SJSA1 (cell line): ENCODE measurements at places on chromosomes 1 and 21. TPM values are rescaled to one million over a fixed set of nuclear protein-coding genes. Genes with fewer than 3 reads are reported as not detected.

Gene OR2L3
- total RNA-seq, result not detected in 2 replicates

Gene PKLR
- total RNA-seq, result not detected in 2 replicates

Gene MAN1A2
- 27.3 and 44.6 TPM in 2 replicates for total RNA-seq

Gene PDZK1IP1
- not detected in 2 replicates for total RNA-seq

Gene ABCA4
- 0.11 TPM in 1 of 2 replicates, not detected in the other for total RNA-seq

Gene INAVA
- 0.72 and 5.5 TPM in 2 replicates for total RNA-seq

Gene CELA2A
- total RNA-seq, result not detected in 2 replicates

Gene OPTC
- not detected in 2 replicates for total RNA-seq

Gene HAO2
- not detected in 2 replicates for total RNA-seq

Gene SLC2A5
- not detected in 2 replicates for total RNA-seq

Gene MCOLN3
- 0.16 TPM in 1 of 2 replicates, not detected in the other for total RNA-seq

Gene DMBX1
- total RNA-seq, result not detected in 2 replicates

Gene MRPS6
- total RNA-seq, result 23.6 and 40.9 TPM in 2 replicates

Gene GJA5
- not detected in 2 replicates for total RNA-seq

Gene MIA3
- 30.7 and 53.3 TPM in 2 replicates for total RNA-seq

Gene TMEM82
- total RNA-seq, result not detected in 2 replicates

Gene RAB7B
- 0.19 and 0.55 TPM in 2 replicates for total RNA-seq

Gene RNF186
- not detected in 2 replicates for total RNA-seq

Gene SAMD11
- total RNA-seq, result 232 and 256 TPM in 2 replicates

Gene PTPRF
- 11.0 and 11.5 TPM in 2 replicates for total RNA-seq

Gene GBP3
- 31.0 and 37.2 TPM in 2 replicates for total RNA-seq

Gene OBSCN
- 0.06 and 0.87 TPM in 2 replicates for total RNA-seq

Gene PDC
- not detected in 2 replicates for total RNA-seq

Gene FBXO2
- total RNA-seq, result not detected in 2 replicates

Gene TAS1R3
- total RNA-seq, result 0.03 and 0.16 TPM in 2 replicates

Gene EDARADD
- not detected in 2 replicates for total RNA-seq

Gene SYNC
- total RNA-seq, result 167 and 209 TPM in 2 replicates

Gene C1orf159
- 11.1 and 15.4 TPM in 2 replicates for total RNA-seq

Gene DMRTA2
- 15.0 and 16.3 TPM in 2 replicates for total RNA-seq

Gene AMY2A
- total RNA-seq, result not detected in 2 replicates

Gene ATP6V0B
- total RNA-seq, result 154 and 235 TPM in 2 replicates

Gene CNTN2
- total RNA-seq, result not detected in 2 replicates

Gene EPB41
- total RNA-seq, result 2.1 and 5.3 TPM in 2 replicates

Gene XPR1
- 8.6 and 19.6 TPM in 2 replicates for total RNA-seq

Gene SV2A
- total RNA-seq, result 16.6 and 17.8 TPM in 2 replicates

Gene KRTAP13-4
- total RNA-seq, result not detected in 2 replicates

Gene SLC16A1
- 82.0 and 106 TPM in 2 replicates for total RNA-seq

Gene AVPR1B
- total RNA-seq, result not detected in 2 replicates

Gene ARHGAP29
- 20.5 and 20.6 TPM in 2 replicates for total RNA-seq

Gene MANEAL
- 0.95 TPM in 1 of 2 replicates, not detected in the other for total RNA-seq

Gene TNFRSF14
- 8.1 and 22.2 TPM in 2 replicates for total RNA-seq

Gene KCND3
- 0.25 TPM in 1 of 2 replicates, not detected in the other for total RNA-seq

Gene SPATA46
- not detected in 2 replicates for total RNA-seq

Gene GNAT2
- total RNA-seq, result 0.16 TPM in 1 of 2 replicates, not detected in the other

Gene HSD3B1
- not detected in 2 replicates for total RNA-seq

Gene UBASH3A
- not detected in 2 replicates for total RNA-seq

Gene EPS8L3
- total RNA-seq, result not detected in 2 replicates

Gene MYBPH
- not detected in 2 replicates for total RNA-seq

Gene KCNJ6
- 0.24 and 0.44 TPM in 2 replicates for total RNA-seq

Gene DRAXIN
- total RNA-seq, result not detected in 2 replicates

Gene FMO2
- total RNA-seq, result not detected in 2 replicates

Gene REN
- not detected in 2 replicates for total RNA-seq

Gene TMEM50A
- 87.5 and 102 TPM in 2 replicates for total RNA-seq

Gene C1QC
- not detected in 2 replicates for total RNA-seq

Gene NPHS2
- total RNA-seq, result not detected in 2 replicates

Gene NCMAP
- 0.05 TPM in 1 of 2 replicates, not detected in the other for total RNA-seq

Gene FAM110D
- not detected in 2 replicates for total RNA-seq
